ENCODE measurements at places on chromosomes 6 and 20. TPM values are rescaled to one million over a fixed set of nuclear protein-coding genes. Genes with fewer than 3 reads are reported as not detected.

GRCh38 chr6:127299522-127300240 is 33.0 kb downstream of the RNF146 start:
- H3K4me3 ChIP-seq, result no peak overlapping the region
- H3K4me1 ChIP-seq, result peaks cover 19% of the 10 kb centered on the region
- peaks cover 31% of the 10 kb centered on the region for H3K36me3 ChIP-seq
- no peaks in the 10 kb centered on the region for H3K27me3 ChIP-seq

DNA sequence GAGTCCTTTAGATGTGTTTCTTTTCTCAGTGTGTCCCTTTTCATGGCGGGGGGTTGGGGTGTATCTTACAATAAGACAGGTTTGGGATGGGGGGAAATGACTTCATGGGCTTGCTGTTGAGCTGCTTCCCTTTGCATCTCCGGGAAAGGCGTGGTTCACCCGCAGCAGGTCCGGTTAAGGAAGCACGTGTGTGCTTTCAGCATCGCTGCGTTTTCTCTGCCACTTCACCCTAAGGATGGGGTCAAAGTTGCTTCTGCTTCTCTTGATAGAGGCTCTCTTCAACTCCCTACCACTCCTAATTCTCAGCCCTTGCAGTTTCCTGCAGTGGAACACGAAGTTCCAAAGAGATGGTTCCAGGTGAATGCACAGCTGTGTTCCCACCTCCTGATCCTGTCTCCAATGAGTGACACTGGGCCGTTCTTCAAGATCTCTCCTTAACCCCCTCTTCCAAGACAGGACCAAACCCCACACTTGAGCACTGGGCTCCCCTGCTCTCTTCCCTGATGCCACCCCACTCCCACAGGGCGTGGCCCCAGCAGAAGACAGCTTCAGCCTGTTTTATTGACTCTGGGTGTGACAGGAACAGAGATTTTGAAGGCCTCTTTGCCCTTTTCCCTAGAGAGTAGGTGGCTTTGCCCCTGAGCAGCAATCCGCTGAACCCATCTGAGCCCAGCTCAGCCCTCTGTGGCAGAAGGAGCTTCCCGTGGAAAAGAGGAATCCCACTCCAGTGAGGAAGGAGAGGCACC is 85.2 kb downstream of the PLEKHG1 start:
- no peak overlapping the region for H3K27ac ChIP-seq
- no peak overlapping the region for H3K4me3 ChIP-seq
- H3K4me1 ChIP-seq, result no peaks in the 10 kb centered on the region
- no peak for DNase-seq
- H3K36me3 ChIP-seq, result no peaks in the 10 kb centered on the region

GRCh38 chr6:24643920-24644319 is 2.1 kb downstream of the KIAA0319 start:
- H3K4me3 ChIP-seq, result no peak overlapping the region
- peaks cover 17% of the 10 kb centered on the region for H3K4me1 ChIP-seq

GRCh38 chr20:32487381-32487780 is 97.8 kb downstream of the NOL4L start:
- H3K36me3 ChIP-seq, result peaks cover 15% of the 10 kb centered on the region
- no peak overlapping the region for H3K4me3 ChIP-seq
- DNase-seq, result no peak
- no peaks in the 10 kb centered on the region for H3K27me3 ChIP-seq

MMP24 gene
- total RNA-seq, result not detected

- no peak for DNase-seq
- peaks cover 9% of the 10 kb centered on the region for H3K36me3 ChIP-seq
- H3K27me3 ChIP-seq, result no peaks in the 10 kb centered on the region
These were observed 51.5 kb upstream of the E2F3 start for GRCh38 chr6:20350215-20350614.

DNA sequence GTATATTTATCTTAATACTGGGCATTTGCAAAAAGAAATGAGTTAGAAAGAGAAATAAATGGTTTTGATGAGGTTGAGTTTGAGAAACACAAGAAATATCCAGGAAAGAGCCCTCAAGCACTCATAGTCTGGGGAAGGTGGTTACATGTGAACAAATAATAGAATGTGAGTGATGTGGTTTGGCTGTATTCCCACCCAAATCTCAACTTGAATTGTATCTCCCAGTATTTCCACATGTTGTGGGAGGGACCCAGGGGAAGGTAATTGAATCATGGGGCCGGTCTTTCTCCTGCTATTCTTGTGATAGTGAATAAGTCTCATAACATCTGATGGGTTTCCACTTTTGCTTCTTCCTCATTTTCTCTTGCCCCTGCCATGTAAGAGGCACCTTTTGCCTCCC is 334.1 kb downstream of the COL12A1 start:
- H3K4me1 ChIP-seq, result no peaks in the 10 kb centered on the region
- H3K36me3 ChIP-seq, result no peaks in the 10 kb centered on the region
- no peak overlapping the region for H3K27ac ChIP-seq
- no peak for DNase-seq

GRCh38 chr6:15930207-15930606 is 198.7 kb upstream of the MYLIP start:
- no peaks in the 10 kb centered on the region for H3K27me3 ChIP-seq
- no peak overlapping the region for H3K4me3 ChIP-seq
- no peaks in the 10 kb centered on the region for H3K4me1 ChIP-seq
- DNase-seq, result no peak
- H3K27ac ChIP-seq, result no peak overlapping the region

DNA sequence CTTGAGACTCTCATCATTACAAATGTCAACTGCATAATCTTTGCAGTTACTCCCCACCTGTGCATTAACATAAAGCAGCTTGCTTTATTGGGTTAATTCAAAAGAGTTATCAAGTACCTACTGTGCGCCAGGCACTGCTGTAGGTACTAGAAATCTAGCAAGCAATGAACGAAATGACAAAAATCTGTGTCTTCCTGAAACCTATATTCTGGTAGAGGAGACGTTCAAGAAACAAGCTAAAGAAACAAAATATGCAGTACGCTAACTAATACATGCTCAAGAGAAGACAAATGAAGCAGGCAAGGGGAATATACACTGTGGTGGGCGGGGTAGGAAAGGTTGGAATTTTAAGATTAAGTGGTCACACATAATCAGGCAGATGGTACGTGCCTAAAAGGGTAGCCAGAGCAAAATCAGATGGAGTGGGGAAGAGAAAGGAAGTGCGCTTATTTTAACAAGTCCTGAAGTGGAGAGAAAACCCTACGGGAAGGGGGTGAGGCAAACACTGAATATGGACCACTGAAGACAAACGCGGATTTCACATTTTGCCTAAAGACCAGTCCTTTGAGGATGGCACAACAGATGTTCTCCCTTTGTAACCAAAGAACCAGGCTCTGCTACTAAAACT is 1.2 kb downstream of the ELOVL2 start:
- H3K27ac ChIP-seq, result no peak overlapping the region
- peak overlapping the region; percentile 64 for H3K4me3 ChIP-seq
- H3K36me3 ChIP-seq, result no peaks in the 10 kb centered on the region

DNA sequence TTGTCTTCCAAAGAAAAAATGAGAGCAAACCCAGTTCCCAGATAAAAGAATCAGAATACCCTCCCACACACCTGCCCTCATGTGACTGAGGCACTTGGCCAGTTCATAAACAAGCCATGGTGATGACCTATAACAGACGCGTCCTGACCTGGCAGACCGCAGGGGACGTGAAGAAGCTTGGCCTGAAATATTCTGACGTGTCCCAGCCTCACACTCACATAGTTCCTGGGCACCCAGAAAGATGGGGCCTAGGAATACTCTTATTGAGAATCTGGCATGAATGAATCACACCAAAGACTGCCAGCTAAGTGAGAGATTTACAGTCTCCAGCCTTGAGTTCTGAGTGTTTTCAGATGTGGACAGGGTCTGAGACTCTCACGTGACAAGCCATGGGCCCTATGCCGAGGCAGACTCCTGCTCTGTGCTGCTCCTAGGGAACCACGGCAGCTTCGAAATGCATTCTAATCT is 17.2 kb upstream of the MAP3K4 start:
- H3K36me3 ChIP-seq, result no peaks in the 10 kb centered on the region
- H3K27me3 ChIP-seq, result peaks cover 12% of the 10 kb centered on the region
- H3K27ac ChIP-seq, result no peak overlapping the region
- DNase-seq, result no peak
- no peak overlapping the region for H3K4me3 ChIP-seq

GRCh38 chr6:107108201-107108890 is 7.0 kb downstream of the BEND3 start:
- H3K27me3 ChIP-seq, result no peaks in the 10 kb centered on the region
- no peak overlapping the region for H3K4me3 ChIP-seq
- H3K27ac ChIP-seq, result no peak overlapping the region
- DNase-seq, result no peak
- H3K4me1 ChIP-seq, result peaks cover 5% of the 10 kb centered on the region
- peaks cover 7% of the 10 kb centered on the region for H3K36me3 ChIP-seq

GRCh38 chr20:44908987-44909871 is 631 bp upstream of the PABPC1L start:
- H3K4me3 ChIP-seq, result peak overlapping the region; percentile 73
- H3K27ac ChIP-seq, result peak overlapping the region; percentile 58
- H3K4me1 ChIP-seq, result peaks cover 19% of the 10 kb centered on the region
- no peaks in the 10 kb centered on the region for H3K27me3 ChIP-seq
- peaks cover 64% of the 10 kb centered on the region for H3K36me3 ChIP-seq

EYA4 gene
- not detected for total RNA-seq

DNA sequence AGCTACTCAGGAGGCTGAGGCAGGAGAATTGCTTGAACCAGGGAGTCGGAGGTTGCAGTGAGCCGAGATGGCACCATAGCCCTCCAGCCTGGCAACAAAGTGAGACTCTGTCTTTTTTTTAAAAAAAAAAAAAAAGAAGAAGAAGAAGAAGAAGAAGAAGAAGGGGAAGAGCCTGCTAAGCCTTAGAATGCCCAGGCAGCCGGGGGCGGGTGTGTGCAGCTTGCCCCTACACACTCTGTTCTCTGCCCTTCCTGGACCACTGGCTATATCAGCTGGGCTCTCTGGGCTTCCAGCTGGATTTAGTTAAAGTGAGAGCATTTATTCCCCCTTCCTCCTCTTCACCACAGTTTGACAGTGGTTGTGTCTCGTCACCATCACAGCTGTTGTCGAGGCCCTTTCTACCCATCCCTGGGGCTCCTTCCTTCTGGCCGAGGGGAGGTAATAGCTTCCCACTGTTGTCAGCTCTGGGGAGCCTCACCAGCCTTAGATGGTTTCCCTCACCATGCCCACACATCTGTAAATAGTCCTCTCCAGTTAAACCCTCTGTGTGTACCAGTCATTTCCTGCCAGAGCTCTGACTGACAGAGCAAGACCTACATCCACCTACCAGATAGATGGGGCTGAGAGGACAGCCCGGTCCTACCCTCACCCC is 77.6 kb downstream of the TRERF1 start:
- no peak overlapping the region for H3K4me3 ChIP-seq
- no peaks in the 10 kb centered on the region for H3K27me3 ChIP-seq
- peak overlapping the region; percentile 68 for H3K27ac ChIP-seq
- H3K36me3 ChIP-seq, result peaks cover 16% of the 10 kb centered on the region

DNA sequence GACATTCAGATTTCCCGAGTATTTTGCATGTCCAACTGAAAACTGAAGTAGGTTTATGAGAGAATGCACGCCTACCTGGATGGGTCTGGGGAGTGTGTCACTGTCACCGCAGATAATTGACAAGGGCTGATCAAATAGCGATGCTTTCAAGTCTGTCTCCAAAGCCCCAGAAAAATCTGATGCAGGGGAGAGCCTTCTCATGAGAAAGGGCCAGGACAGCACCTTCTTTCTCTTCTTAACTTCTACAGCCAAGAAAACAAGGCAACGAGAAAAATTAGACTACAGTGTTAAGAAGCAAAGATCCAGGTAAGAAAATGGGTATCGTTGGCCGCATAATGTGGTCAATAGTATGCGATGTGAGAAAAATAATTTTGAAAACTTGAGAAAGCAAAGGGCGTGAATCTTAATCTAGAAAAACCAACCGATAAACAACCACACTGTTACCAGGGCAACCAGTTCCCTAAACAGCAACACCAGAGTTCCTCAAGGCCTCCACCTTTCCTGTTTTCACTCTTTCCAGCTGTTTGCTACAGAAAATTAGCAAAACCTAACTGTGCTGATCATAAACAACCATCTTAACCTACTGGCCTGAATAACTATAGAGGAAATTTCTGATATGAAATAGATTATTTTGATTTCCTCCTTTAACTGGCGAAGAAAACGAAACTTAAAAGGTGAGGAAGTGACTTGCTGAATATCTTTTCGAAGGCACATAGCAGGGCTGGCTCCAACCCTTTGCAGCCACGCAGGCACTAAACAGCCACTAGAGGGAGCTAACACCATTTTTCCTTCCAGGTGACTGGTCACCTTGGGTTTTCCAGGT is 2.6 kb downstream of the TAGAP start:
- DNase-seq, result peak; percentile 76
- H3K27ac ChIP-seq, result peak overlapping the region; percentile 98
- peaks cover 76% of the 10 kb centered on the region for H3K36me3 ChIP-seq
- peak overlapping the region; percentile 96 for H3K4me3 ChIP-seq
- H3K27me3 ChIP-seq, result no peaks in the 10 kb centered on the region

- DNase-seq, result no peak
- no peaks in the 10 kb centered on the region for H3K36me3 ChIP-seq
- peaks cover 33% of the 10 kb centered on the region for H3K27me3 ChIP-seq
- H3K4me1 ChIP-seq, result no peaks in the 10 kb centered on the region
- H3K4me3 ChIP-seq, result no peak overlapping the region
These were observed 17.4 kb upstream of the BMP7 start for GRCh38 chr20:57283860-57284259.

DNA sequence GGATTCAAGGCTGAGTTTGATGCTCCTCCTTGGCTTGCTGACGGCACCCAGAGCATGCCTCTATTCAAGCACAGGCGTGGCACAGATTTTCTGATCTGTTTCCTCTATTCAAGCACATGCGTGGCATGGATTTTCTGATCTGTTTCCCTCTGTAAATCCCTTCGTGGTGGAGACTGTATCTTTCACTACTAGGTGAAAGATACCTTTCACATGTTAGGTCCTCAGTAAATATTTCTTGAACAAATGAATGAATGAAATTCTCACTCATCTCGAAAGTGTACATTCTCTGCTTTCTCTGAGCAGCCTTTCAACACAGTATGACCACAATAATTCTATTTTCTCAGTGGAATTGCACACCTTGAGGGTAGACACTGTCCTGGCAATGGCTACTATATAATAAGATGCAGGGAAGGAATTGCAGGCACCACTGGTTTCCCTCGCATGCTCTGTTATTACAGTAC is 72.6 kb upstream of the F13A1 start:
- DNase-seq, result no peak
- H3K36me3 ChIP-seq, result no peaks in the 10 kb centered on the region
- H3K4me1 ChIP-seq, result no peaks in the 10 kb centered on the region

Data from activated T-helper 2 cell treated with anti-CD3 and anti-CD28 coated beads, Interferon-gamma antibody, Interleukin-2, Interleukin-4, amounts not matched to agents 10 μg/mL and 5 μg/mL and 100 μg/mL, durations not matched to agents 14 hours and 24 hours and 36 hours (primary cell).